ENCODE measurements at places on chromosomes 2 and 18.

- DNase-seq, result no peak
These were observed 48.7 kb upstream of the ANXA4 start for GRCh38 chr2:69693059-69693774.

- DNase-seq, result no peak
These were observed 20.3 kb upstream of the AAK1 start for GRCh38 chr2:69663860-69664259.

DNA sequence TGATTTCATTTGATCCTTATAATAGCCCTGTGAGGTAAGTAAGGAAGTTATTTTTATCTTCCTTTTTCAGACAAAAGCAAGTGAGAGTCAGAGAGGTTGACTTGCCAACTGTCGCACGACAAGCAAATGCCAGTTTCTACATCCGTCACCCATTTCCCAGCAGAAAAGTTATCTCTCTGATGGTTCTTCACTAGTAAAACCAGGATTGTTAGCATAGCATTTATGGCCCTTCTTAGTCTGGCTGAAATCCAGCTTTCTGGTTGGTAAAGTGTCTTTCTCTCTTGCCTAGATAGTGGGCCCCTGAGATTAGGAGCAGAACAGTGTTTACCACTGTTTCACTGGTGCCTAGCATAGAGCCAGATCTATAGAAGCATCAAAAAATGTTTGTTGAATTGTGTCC lies 7.1 kb upstream of the XDH start:
- DNase-seq, result no peak

DNA sequence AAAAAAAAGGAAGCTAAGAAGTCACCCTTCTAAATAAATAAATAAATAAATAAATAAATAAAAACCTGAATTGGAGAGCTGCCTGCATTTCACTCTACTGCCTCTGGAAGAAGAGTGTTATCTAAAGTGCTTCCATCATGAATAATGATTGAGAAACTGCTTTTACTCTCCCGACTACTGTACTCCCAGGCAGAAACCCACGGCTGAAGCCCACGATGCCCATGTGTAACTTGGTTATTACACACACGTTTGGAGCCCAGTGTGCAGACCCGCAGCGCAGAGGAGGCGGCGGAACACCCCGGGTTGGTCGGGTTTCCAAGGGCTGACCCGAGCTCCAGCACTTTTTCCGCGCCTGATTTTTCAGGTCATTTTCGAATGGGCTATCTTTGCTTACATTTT lies 697 bp upstream of the SPATS2L start:
- no peak for DNase-seq

DNA sequence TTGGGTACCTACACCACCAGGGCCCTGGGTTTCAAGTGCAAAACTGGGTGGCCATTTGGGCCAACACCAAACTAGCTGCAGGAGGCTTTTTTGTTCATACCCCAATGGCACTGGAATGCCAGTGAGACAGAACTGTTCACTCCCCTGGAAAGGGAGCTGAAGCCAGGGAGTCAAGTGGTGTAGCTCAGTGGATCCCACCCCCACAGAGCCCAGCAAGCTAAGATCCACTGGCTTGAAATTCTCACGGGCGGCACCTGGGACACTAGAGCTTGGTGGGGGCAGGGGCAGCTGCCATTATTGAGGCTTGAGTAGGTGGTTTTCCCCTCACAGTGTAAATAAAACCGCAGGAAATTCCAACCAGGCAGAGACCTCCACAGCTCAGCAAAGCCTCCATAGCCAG lies 46.0 kb upstream of the FAM110C start:
- DNase-seq, result no peak

DNA sequence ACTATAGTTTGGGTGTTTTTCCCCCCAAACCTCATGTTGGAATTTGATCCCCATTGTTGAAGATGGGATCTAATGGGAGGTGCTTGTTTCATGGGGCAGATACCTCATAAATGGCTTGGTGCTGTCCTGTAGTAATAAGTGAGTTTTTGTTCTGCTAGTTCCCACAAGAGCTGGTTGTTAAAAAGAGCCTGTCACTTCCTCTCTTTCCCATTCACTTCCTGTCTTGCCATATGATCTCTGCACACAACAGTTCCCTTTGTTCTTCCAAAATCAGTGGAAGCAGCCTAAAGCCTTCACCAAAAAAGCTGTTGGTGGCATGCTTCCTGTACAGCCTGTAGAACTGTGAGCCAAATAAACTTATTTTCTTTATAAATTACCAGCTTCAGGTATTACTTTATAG lies 768.2 kb upstream of the VRK2 start:
- DNase-seq, result no peak

GRCh38 chr2:231674587-231675338 lies 33.6 kb upstream of the PTMA start:
- peak; percentile 57 for DNase-seq

DNA sequence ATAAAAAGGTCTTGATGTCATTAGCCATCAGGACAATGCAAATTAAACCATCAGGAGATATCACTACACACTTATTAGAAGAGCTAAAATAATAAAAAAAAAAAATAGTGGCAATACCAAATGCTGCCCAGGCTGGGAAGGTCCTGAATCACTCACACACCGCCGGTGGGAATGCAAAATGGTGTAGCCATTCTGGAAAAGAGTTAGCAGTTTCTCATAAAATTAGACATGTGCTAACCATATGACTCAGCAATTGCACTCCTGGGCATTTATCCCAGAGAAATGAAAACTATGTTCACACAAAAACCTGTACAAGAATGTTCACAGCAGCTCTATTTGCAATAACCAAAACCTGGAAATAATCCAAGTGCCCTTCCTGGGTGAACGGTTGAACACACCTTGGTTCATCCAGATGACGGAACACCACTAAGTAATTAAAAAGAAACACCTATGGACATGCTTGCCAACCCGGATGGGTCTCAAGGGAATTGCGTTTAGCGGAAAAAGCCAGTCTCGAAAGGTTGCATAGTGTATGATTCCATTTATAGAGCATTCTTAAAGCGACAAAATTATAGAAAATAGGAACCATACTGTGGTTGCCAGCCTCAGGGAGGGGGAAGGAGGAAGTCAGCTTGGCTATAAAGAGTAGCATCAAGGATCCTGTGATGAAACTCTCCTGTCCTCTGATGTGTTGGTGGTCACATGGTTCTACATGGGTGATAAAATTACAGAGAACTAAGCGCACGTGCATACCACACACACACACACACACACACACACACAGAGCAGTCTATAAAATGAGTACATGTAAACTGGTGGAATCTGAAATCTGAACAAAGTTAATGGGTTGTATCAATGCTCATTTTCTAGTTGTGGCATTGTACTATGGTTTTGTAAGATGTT lies 4.6 kb downstream of the MBP start:
- DNase-seq, result peak; percentile 96

DNA sequence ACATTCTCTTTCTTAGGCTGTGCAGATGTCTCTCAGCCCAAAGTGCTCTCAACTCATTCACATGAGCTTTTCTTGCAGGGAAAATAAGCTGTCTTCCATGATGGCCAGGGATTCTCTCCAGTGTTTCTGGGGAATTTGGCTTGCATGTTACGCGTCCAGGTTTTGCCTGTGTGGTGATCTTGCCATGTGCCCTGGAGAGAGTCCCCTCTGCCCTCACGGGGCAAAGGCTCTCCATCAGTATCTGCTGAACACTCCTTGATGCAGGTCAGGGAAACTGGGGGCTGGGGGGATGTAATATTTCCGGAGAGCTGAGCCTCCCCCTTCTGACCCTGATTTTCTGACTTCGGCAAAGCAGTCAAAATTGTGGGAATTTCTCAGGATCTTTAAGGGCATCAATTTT lies 87.6 kb downstream of the ACKR3 start:
- DNase-seq, result no peak

DNA sequence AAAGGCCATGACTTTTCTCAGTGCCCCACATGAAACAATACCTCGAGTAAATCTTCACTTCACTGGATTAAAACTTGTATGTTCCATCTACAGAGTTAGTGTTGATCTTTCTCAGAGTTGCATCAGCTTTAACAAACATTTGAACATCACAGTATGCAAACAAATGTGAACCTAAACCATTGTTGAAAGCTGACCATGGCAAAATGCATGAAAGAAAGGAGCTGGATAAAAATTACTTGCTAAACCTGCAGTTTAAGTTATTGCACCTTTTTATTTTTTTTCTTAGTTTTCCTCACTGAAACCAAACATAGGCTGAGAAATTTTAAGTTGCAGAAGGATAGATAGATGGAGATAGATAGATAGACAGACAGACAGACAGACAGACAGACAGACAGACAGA lies 107.2 kb upstream of the UGP2 start:
- DNase-seq, result no peak

- DNase-seq, result no peak
These were observed 131.1 kb downstream of the LTBP1 start for GRCh38 chr2:33077844-33078243.

GRCh38 chr2:143402451-143402850 lies 273.2 kb downstream of the ARHGAP15 start:
- no peak for DNase-seq

DNA sequence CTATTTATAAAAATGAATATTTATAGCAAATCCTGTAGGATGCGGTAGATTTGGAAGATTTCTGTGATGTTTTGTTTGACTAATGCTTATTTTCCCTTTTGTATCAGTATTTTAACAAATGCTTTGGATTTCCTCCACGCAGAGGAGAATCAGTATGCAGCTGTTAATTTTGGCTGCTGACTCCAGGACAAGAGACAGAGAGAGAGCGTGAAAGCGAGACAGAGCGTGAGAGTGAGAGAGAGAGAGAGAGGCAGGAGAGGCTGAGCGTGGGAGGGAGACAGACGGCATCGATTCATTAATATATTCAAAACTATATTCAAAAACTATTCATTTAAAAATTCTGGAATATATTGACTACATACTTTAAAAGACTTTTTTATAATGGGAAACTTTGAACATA lies 62.5 kb downstream of the RRM2 start:
- no peak for DNase-seq

- no peak for DNase-seq
These were observed 90.6 kb downstream of the LDLRAD4 start for GRCh38 chr18:13309031-13309747.

DNA sequence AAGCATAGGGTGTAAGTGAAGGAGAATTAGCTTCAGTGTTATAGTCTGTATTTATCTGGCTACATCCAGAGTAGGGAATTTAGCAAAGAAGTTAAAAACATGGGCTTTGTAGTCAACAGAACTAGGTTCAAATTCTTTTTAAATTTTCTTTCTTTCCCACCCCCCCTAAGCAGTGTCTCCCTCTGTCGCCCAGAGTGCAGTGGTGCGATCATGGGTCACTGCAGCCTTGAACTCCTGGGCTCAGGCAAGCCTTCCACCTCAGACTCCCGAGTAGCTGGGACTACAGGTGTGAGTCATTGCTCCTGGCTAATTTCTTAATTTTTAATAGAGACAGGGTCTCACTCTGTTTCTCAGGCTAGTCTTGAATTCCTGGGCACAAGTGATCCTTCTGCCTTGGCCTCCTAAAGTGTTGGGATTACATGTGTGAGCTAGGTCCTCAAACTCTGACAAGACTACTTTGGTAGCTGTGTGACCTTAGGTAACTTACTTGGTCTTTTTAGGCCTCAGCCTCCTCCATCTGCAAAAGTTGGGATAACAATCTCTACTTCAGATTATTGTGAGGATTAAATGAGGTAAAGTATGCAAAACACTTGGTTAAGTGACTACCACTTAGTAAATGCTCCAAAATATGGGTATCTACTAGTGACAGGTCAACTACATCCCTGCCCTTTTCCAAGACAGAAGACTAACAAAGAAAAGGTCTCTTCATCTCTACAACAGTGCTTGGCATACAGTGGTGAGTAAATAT lies 17.8 kb downstream of the DOK1 start:
- no peak for DNase-seq

DNA sequence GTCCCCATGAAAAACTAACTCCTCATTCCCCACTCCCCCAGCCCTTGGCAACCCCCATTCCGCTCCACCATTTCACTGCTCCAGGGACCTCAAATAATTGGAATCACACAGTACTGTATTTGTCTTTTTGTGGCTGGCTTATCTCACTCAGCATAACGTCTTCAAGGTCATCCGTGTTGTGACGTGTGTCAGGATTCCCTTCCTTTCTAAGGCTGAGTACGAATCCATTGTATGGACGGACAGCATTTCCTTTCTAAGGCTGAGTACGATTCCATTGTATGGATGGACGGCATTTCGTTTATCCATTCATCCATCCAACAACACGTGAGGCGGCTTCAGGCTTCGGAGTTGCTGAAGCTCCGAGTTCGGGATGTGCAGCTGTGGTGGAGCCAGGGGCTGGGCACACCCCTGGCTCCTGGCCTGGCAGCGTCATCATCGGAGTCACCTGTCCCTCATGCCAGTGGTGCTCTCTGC lies 1.2 kb upstream of the ASB1 start:
- no peak for DNase-seq

Data from M059J (cell line).